ENCODE measurements at places on chromosomes 1 and 21.

GRCh38 chr1:91499904-91500755 is 521 bp upstream of the CDC7 start:
- no peak for DNase-seq

GRCh38 chr1:245481261-245481660 is 326.5 kb downstream of the KIF26B start:
- DNase-seq: no peak

GRCh38 chr1:230866171-230867070 is 1.9 kb downstream of the C1orf198 start:
- DNase-seq: no peak

- no peak for DNase-seq
These were observed 39.2 kb downstream of the SYT6 start for GRCh38 chr1:114114185-114115094.

DNA sequence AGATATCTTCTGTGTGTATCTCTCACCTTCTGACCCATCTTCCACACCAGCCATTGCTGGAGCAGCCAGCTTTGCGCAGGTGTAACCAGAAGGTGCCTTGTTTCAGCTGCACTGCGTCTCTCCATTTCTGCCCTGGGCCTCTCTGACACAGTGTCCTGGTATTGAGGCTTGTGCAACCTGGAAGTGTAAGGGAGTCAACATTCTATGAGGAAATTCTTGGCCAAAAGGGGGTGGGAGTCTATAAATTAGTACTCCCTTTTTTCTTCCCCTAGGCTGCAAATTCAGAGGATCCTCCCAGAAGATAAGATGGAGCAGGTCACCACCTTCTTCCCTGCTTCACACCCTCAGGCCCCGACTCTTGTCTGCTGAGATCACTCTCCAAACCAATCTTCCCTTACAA is 109.1 kb downstream of the MRPS6 start:
- DNase-seq: no peak

GRCh38 chr1:63152572-63152971 is 169.8 kb upstream of the FOXD3 start:
- DNase-seq: no peak

DNA sequence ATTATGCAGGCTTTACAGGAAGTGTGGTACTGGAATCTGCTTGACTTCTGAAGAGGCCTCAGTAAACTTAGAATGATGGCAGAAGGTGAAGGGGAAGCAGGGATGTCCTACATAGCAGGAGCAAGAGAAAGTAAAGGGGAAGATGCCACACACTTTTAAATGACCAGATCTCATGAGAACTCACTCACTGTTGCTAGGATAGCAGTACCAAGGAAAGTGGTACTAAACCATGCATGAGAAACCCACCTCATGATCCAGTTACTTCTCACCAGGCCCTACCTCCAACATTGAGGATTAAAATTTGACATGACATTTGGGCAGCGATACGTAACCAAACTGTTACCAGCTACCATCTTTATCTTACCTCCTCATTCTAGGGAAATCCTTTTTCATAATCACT is 9.6 kb downstream of the DHX9 start:
- DNase-seq: no peak

DNA sequence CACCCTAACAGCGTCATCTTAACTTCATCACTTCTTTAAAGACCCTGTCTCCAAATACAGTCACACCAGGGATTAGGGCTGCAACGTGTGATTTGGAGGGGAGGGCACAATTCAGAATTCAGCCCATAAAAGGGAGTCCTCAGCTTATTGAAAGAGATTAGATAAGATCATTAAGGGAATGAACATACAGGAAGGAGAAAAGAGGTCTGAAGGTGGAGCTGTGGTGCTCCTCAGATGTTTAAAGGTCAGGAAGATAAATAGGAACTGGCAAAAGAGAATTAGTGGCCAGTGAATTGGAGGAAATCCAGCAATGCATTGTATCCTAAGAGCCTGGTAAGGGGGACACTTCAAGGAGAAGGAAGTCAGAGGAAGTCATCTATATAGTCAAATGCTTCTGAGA is 113.5 kb downstream of the PROX1 start:
- no peak for DNase-seq

DNA sequence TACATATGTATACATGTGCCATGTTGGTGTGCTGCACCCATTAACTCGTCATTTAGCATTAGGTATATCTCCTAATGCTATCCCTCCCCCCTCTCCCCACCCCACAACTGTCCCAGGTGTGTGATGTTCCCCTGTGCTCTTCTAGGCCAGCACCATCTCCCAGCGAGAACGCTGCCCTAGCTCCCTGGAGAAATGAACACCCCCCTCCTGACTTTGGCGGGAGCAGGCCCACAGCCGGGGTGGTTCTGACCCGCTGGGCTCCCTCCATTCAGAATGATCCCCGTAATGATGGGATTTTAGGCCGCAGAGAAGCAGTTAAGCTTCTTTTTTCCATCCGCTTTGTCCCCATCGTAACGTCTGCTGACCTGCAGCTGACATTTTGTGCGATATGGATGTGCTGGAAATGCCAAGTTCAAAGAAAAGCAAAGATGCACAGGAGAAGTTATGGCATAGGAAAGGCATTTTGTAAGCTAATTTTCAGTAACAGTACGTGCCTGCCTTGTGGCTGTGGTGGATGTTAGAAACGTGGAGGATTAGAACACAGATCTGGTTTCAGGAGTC is 39.3 kb downstream of the ELK4 start:
- DNase-seq: no peak

- no peak for DNase-seq
These were observed 1.2 kb downstream of the MAN1C1 start for GRCh38 chr1:25617625-25618432.

DNA sequence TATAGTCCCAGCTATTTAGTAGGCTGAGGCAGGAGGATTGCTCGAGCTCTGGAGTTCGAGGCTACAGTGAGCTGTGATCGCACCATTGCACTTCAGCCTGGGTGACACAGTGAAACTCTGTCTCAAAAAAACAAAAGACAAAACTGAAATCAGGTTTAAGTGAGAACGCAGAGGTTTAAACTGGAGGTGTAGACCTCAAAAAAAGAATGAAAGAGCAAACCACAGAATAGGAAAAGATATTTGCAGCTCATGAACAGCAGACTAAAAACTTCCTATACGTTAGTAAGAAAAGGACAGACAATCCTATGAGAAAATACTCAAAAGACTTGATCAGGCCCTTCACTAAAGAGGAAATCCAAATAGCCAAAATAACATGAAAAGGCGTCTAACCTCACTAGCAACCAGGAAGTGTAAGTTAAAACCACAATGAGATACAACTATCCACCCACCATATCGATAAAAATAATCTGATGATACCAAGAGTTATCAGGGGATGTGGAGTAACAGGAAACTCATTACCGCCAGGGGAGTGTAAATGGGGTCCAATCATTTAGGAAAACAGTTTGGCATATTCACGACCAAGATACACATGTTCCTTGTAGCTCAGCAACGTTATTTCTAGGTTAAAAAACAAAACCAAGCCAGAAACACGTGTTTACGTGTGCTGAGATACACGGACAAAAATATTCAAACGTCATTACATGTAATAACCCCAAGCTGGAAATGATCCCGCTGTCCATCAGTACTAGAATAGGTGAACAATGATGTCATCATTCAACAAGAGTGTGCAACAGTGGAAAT is 9.8 kb downstream of the TNFRSF9 start:
- peak; percentile 74 for DNase-seq

DNA sequence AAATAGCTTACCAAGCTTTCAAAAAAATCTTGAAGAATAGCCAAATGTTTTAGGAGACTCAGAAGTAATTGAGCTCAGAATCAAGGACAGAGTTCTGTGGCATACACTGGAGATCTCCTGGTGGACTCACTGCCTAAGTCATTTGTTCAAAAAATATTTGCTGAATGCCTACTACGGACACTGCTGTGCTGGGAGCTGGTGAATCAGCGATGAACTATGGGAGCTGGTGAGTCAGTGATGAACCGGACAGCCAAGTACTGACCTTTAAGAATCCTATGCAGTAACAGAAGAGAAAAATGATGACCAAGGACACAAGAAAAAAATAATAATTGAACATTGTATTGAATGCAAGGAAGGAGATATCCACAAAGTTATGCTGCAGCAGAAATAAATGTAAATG is 717.9 kb upstream of the CXADR start:
- DNase-seq: no peak

- no peak for DNase-seq
These were observed 149.7 kb upstream of the VANGL1 start for GRCh38 chr1:115492019-115492595.

GRCh38 chr1:246447501-246447900 is 59.6 kb downstream of the SMYD3 start:
- DNase-seq: no peak

- no peak for DNase-seq
These were observed 40.6 kb upstream of the HHAT start for GRCh38 chr1:210288116-210288515.

DNA sequence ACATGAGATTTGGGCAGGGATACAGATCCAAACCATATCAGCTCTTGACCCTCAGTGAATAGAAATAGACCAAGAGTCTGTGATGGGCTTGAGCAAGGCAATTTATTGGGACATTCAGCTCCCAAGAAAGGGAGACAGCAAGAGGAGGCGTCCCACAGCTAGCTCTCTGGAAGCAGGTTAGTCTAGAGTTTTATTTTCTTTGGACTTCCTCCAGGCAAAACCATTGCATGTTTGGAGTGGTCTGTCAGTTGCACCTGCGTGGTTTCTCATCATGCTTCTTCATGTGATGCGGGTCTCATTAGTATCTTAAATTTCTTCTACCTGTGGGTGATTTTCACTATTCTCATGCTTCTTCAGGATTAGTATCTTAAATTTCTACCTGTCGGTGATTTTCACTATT is 1530.6 kb downstream of the PLA2G4A start:
- no peak for DNase-seq

DNA sequence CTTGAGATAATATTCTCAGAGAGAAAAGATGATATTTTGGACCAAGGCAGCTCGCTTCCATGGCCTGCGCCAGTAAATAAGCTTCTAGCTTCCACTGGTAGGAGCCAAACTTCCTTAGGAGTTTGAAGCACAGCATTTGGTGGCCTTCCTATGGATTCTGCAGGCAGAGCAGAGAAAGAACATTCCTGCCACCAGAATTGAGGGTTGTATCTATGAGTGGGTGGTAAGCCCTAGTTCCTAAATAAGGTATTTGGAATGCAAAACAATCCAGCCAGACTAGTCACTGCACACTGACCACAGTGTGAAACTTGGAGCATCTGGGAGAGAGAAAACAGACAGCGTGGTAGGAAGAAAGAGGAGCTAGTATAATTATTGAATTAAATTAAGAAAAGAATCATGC is 54.1 kb upstream of the BCAR3 start:
- DNase-seq: no peak

- no peak for DNase-seq
These were observed 120.8 kb upstream of the KCNE2 start for GRCh38 chr21:34242973-34243372.

DNA sequence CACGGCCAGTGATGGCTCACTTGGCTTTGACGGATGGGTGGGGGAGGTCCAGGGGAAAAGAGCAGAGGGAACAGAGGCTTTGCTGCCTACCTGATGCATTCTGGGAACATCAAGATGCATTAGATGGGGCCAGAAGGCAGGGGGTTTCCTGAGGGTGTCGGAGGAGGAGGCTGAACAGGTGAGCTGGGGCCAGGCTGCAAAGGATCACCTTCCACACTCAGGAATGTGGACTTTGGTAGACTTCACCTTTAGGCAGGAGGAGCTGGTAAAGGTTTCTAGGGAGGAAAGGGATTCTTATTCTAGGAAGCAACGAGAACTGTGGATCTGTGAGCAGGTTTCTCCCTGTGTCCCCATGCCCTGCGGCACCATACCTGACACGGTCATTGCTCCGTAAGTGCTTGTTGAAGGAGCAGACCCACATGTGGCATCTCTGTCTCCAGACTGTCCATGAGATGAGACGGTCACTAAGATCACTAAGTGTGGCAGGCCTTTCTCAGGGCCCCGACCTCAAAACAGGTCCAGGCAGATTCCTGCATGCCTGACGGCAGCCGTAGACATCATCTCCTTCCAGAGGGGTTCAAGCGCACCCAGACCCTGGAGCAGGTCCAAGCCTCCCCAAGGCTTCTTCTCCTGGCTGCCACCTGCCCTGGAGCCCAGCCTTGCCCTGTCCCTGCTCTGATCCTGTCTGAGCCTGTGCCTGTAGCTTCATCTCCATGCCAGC is 89.1 kb upstream of the SLC25A33 start:
- no peak for DNase-seq

DNA sequence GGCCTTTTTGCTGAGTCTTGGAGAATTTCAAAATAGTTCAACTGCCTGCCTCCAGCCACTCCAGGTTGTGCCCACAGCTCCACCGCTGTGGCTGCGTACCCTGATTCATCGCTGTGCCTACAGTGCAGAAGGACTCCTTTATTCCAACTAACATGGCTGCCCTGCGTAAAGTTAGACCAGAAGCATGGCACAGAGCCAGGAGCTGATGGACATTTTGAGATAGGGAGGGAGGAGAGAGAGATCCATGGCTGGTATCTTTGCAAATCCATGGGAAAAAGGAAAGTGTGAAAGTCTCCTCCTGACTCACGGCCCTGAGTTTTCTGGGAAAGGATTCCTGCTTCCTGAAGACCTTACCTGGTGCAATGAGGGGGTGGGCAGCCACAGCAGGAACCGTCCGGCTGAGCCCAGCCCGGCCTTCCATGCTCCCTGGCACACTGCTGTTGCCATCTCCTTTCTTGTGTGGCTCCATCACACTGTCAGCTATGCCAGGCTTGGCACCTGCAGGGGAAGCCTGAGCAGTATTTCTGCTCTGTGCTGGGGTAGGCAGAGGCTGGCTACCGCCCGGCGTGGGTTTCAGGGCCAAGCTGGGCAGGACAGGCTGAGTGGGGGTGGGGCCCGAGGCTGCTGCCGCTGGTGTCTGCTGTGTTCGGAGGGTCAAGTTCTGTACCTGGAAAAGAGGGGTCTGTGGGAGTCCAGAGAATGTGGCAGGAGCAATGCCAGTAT is 46.0 kb upstream of the A3GALT2 start:
- DNase-seq: no peak

GRCh38 chr1:230169454-230170152 is 102.6 kb downstream of the GALNT2 start:
- DNase-seq: no peak

DNA sequence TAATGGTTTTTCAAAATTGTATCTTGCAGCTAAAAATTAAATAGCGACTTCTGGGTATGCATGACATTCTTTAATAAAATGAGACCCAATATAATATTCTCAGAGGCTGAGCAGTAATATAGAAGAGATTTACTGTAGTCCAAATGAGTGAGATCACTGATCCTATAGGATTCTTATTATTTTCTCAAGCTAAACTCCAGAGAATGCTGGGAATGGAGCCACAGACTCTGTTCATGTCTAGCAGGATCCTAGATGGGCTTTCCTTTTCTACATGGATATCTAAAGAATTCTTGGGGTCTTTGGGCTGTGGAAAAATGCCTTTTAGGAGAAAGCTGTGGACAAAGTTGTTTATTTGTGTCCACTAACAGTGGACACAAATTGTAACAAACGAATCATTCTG is 150.7 kb upstream of the ZNF644 start:
- no peak for DNase-seq

Measured in CD4-positive, alpha-beta T cell treated with Interleukin-4 for 1 hour (primary cell).